ENCODE measurements at places on chromosomes 1 and 21.

GRCh38 chr1:23742670-23743286 lies 493 bp upstream of the ELOA start:
- DNase-seq: no peak

GRCh38 chr1:16631248-16632043 lies 18.1 kb upstream of the NBPF1 start:
- peak; percentile 36 for DNase-seq

- DNase-seq: no peak
These were observed 53.1 kb downstream of the S100B start for GRCh38 chr21:46551636-46552241.

GRCh38 chr21:37915941-37916309 lies 332 bp downstream of the KCNJ6 start:
- no peak for DNase-seq

DNA sequence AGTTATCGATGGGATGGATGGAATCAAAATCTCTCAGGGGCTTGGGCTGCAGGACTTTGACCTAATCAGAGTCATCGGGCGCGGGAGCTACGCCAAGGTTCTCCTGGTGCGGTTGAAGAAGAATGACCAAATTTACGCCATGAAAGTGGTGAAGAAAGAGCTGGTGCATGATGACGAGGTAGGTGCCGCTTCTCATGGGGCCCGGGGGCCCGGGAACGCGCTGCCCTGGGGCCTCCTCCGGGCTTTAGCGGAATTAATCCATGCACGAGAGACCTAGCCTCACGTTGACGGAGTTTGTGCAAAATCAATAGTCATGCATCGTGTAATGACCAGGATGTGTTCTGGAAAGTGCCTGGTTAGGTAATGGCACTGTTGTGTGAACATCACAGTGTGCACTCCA lies 43.8 kb downstream of the FAAP20 start:
- no peak for DNase-seq

GRCh38 chr1:29706936-29707335 lies 470.6 kb downstream of the PTPRU start:
- no peak for DNase-seq

DNA sequence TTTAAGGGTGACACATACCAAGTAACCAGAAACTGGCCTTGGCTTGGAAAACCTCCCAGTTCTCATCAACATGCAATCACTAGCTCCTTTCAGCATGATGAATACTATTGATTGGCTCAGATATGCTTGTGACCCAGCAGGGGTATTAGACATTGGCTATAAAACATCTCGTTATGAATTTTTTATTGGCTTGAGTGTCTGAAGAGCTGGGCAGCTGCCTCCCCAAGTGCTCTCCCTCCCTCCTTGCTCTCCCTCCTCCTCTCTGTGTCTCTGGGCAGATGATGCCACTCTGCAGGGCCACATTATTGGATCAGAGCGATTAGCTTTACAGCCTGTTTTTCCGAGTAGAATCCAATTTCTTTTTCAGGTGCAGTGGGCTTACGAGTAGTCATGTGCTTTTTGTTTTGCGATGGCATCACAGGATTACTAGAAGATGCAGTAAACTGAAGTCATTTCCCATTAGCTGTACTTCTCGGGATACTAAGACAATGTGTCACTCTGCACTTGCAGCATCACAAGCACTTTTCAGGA lies 79.3 kb upstream of the ATF3 start:
- DNase-seq: no peak

DNA sequence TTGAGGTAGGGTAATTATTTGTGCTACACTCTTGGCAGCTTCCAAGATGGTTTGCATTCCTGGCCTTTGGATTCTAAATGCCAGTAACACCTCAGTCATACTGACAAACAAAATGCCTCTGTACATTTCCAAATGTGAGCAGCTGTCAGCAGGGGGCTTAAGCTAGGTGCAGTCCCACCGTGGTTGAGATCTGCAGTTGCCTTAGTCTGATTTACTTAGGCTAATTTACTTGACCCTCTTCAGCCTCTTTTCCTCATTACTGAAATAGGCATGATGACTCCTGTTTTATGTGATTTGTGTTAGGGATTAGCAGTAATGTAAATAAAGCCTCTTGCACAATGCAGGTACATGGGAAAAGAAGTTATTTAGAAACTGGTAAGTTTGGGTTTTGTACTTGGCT lies 13.5 kb upstream of the SPATA1 start:
- no peak for DNase-seq

DNA sequence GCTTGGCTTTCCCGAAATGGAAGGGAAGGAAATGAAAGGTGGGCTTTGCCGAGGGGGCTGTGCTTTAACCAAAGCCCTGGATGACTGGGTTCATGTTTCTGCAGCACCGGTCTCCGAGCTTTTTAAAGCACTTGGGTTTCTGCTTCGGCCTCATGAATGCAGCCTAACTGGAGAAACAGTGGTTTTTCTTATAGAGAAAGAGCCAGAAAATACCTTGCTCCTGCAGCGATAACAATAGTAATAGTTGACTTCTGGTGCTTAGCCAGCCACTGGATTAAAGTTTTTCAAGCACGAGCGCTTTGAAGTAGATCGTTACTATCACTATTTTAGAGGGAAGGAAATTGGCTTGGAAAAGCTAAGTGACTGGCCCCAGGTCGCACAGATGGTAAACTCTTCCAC lies 500 bp upstream of the DOCK7 start:
- DNase-seq: no peak

GRCh38 chr1:62613325-62613727 lies 16.0 kb downstream of the ANGPTL3 start:
- DNase-seq: no peak

GRCh38 chr1:74065081-74065480 lies 132.9 kb downstream of the LRRIQ3 start:
- DNase-seq: no peak

- DNase-seq: no peak
These were observed 137.1 kb upstream of the KLHDC7A start for GRCh38 chr1:18343581-18343980.

- DNase-seq: peak; percentile 83
These were observed 543 bp upstream of the EPHB2 start for GRCh38 chr1:22709891-22710700.

DNA sequence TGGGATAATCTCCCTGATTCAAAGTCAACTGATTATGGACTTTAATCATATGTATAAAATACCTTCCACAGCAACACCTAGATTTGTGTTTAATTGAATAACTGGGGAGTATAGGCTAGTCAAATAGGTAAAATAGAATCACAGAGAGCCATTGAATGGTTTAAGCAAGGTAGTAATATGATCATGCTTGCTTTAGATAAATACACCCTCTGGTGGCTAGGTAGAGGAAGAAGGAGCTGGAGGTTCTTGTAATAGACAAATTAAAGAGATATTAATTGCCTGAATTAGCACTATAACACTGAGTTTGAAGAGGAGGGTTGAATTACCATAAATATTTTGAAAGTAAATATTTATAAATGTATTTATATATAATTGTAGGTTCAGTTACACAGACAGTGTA lies 40.3 kb downstream of the DIRAS3 start:
- DNase-seq: no peak

DNA sequence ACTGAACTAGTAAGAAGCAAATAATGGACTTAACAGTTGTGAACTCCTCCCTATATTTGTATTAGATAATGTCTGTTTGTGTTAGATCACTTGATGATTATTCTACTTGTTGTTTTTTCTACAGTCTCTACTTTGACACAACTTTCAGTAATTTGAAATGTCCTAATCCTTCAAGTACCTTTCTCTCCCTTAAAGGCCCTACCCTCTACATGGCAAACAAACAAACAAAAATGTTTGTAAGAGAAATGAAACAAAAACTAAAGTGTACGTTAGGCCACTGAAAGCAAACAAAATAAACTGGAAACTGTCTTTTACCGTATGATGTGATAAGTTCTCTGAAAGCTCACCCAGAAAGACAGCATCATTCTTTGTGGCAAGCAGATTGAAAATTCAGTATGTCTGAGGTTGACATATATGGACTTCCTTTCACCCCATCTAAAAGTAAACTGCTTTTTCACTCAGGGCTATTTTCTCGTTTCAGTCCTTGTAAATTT lies 255.9 kb upstream of the SNX7 start:
- DNase-seq: no peak

- DNase-seq: no peak
These were observed 18.1 kb downstream of the SLX9 start for GRCh38 chr21:44957901-44958451.

DNA sequence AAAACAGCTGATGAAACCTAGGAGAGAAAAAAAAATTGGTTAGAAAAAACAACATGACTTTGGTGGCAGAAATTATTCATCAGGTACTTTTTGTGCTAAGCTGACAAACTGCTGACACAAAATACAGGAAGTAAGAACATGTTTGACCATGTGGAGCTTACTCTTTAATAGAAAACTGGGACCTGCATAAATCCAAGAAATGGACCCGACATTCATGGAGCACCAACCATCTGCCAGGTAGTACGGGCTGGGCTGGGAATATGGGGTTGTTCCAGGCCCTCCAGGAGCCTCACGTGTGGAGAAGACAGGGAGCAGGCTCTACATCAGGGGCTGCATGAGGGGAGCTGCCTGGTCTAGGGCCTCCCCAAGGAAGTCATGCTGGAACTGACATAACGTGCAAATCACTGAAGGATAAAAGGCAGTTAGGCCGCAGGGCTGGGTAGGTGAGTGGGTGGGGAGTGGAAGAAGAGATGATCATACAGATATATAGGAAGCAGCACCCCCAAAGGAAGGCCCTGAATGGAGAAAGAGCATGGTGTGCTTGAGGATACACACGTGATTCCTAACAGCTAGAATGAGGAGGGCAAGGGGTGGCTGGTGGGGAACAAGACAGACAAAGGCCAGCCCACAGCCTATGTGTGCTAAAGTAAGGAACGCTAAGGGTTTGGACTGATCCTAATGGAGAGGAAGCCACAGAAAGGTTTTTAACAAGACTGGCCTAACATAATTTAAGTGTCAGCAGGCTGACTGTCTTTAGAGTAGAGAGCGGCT lies 26.1 kb downstream of the CD58 start:
- DNase-seq: no peak

DNA sequence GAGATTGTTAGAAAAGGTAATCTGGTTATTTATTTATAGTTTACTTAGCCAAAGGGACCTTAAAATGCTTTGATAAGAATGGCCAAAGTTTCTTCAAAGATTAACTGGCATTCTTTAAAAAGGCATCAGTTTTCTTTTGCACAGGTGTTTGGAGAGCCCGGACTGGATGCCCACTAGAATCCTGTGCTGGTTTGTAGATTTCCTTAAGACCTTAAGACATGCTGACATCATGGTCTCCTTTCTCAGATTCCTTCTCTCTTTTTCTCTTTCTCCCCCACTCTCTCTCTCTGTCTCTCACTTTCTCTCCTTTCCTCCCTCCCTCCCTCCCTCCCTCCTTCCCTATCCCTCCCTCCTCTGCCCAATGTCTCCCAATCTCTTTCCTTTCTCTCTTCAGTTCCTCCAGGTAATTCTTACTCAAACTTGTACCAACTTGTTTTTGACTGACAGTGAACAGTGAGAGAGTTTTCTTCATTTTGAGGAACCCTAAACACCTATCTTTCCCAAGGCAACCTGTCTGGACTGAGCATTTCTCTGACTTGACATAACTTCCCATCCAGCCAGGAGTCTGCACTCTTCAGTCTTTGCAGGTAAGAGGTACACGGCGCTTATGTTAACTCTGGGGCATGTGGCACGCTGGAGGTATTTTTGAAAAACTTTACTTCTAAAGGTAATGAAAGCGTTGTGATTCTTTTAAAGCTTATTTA lies at the start of gene KCNJ15:
Gene KCNJ15 (plus strand): TSS at position 393 of the 704 bp plus-strand sequence. CDS start 42,271 bp downstream, outside the sequence.
- no peak for DNase-seq

DNA sequence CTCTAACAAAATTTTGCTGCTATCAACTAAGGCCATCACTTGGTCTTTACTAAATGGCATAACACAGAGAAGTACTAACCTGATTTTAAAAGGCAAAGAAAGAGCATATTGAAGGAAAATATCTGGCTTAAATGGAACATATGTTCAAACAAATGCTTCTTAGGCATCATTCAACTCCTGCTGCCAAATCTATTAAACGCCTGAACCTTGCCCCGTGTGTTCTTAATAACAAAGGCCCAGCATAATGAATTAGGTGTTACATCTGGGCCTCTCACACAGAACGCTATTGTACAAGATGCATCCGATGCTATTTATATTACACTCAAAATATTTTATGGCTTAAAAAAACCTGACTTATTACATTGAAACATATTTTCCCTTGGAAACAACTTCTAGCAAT lies 48.4 kb downstream of the B3GALNT2 start:
- no peak for DNase-seq

GRCh38 chr1:219907772-219908070 lies 20.6 kb downstream of the SLC30A10 start:
- no peak for DNase-seq

GRCh38 chr21:42037516-42037915 lies 27.4 kb upstream of the ZBTB21 start:
- no peak for DNase-seq

DNA sequence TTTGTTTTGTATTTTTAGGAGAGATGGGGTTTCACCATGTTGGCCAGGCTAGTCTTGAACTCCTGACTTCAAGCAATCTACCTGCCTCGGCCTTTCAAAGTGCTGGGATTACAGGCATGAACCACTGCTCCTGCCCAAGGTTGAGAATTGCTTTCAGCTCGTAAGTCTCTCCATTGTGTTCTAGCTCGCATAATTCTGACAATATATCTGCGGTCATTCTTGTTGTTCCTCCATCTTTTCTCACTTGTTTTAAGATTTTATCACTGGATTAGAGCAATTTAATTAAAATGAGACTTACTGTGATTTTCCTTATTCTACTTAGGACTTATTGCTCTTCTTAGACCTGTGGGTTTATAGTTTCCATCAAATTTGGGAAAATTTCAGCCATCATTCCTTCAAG lies 102.9 kb downstream of the AHCTF1 start:
- DNase-seq: no peak

DNA sequence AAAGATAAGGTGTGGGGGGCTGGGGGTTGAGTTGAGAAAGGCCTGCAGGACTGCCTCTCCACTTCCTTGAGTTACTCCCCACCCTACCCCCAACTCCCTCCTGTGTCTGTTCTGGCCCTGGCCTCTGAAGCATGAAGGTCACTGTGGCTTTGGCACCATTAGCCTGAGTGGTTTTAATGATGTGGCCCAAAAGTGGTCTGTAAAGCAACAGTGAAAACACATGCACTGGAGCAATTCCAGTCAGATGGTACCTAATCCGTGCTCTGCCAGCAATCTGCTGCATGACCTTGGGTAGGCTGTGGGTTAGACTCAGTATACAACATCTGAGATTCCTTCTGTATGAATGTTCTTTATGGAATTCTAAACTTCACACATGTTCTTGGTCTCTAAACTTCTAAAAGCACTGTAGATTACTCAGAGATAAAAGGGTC lies 86.5 kb upstream of the ATP1A1 start:
- no peak for DNase-seq

- no peak for DNase-seq
These were observed 5.2 kb upstream of the DENND2D start for GRCh38 chr1:111205714-111206050.

DNA sequence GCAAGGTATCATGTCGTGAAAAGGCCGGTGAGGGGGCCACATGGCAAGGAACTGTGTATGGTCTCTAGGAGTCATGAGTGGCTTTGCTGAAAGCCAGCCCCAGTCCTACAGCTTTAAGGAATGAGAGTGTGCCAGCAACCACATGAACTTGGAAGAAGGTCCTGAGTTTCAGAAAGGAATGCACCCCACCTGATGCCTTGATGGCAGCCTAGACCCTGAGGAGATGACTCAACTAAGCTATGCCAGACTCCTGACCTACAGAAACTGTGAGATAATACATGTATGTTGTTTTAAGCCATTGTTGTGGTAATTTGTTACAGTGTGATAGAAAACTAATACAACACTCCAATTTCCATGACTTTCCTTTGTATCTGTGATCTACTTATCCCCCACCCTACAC lies 33.5 kb upstream of the AKT3 start:
- DNase-seq: no peak
